ENCODE measurements at places on chromosomes 6 and 20.

GRCh38 chr6:126941751-126942150 lies 176.7 kb upstream of the RSPO3 start:
- DNase-seq, result no peak

- DNase-seq, result no peak
Observed at GRCh38 chr6:87879132-87879861, 168.3 kb upstream of the SPACA1 start.

GRCh38 chr6:10584607-10585006 lies 63.5 kb downstream of the GCNT2 start:
- DNase-seq, result no peak

DNA sequence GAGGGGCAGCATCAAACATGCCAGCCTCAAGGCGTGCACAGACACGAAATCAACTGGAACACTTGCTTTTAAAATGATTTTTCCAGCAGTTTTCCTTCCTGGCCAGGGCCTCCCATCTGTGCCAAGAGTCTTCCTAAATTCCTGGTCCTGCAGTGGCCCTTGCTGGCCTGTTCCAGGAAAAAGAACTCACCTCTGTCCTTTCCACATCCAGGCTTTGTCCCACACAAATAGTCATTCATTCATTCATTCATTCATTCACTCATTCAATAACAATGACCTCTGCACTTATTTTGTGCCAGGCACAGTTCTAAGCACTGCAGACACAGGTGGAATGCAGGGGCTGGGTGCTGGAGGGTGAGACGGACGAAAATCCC lies 89.0 kb upstream of the CCDC167 start:
- DNase-seq, result no peak

DNA sequence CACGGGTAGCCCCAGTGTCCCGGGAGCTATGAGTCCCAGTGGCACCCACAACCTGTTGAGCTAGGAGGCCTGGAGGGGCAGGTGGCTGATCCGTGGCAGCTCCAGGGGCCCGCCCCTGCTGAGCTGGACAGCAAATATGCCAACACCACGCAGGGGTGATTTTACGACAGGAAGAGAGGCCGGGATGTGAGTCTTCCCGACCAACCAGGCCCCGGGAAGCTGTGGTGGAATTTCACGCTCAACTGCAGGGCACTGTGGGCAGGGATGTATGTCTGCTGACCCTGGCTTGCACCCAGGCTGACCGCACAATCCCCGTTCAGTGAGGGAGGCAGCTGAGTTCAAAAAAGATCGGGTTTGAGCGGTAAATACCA lies 183.9 kb downstream of the ERMARD start:
- no peak for DNase-seq

DNA sequence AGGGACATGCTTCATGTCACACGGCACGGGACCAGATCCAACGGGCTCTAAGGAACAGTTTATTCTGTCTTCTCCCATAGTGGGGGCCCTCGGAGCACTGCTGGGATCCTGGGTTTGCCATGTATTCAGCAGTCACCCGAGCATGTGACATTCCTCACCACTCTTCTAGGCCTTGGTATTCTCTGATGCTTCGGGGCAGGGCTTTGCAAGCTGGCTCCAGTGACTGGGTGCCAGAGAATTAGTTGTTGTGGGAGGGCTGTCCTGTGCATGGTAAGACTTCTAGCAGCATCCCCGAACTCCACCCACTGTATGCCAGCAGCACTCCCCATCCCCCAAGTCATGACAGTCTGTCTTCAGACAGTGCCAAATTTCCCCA lies 5.4 kb downstream of the CCN5 start:
- no peak for DNase-seq

GRCh38 chr6:36243562-36244212 lies 26.2 kb upstream of the PNPLA1 start:
- no peak for DNase-seq

GRCh38 chr6:101344885-101345284 lies 48.6 kb upstream of the GRIK2 start:
- DNase-seq, result no peak

All from stimulated activated CD4-positive, alpha-beta T cell treated with anti-CD3 and anti-CD28 coated beads, Interleukin-1b, Interleukin-23, amount 100 ng/mL, for 4 hours (primary cell).